T47D (cell line): ENCODE measurements at places on chromosomes 12 and 14.

DNA sequence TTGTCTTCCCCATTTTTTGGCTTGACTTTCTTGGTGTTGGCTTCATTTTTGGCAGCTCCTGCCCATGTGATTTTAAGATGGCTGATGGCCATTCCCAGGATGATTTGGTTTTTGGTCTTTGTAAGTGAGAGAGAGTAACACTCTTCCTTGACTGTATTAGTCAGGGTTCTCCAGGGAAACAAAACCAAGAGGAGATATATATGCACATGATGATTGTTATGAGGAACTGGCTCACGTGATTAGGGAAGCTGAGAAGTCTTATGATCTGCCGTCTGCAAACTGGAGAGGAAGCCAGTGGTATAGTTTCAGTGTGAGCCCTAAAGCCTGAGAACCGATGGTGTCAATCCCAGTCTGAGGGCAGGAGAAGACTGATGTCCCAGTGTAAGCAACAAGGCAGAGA, 146.6 kb downstream of the NRXN3 start:
- DNase-seq: no peak

GRCh38 chr14:91417983-91418386, 365 bp upstream of the CCDC88C start:
- DNase-seq: peak; percentile 72

GRCh38 chr12:62693376-62694050, 226.9 kb downstream of the MON2 start:
- DNase-seq: no peak

GRCh38 chr14:92253381-92253894, 69.5 kb upstream of the SLC24A4 start:
- DNase-seq: peak; percentile 52
